Calu3 (cell line): ENCODE measurements at places on chromosomes 2 and 18. TPM values are rescaled to one million over a fixed set of nuclear protein-coding genes. Genes with fewer than 3 reads are reported as not detected.

Gene CDH19
- 0.27 and 0.33 TPM in 2 replicates for total RNA-seq

Gene HPCAL1
- 34.0 and 35.1 TPM in 2 replicates for total RNA-seq

Gene IL36G
- total RNA-seq = 0.38 TPM in 1 of 2 replicates, not detected in the other

Gene CROCC2
- total RNA-seq = not detected in 2 replicates

Gene ZNF514
- total RNA-seq = 14.0 and 17.4 TPM in 2 replicates

Gene GMPPA
- total RNA-seq = 53.0 and 59.4 TPM in 2 replicates

Gene ANKRD29
- total RNA-seq = 6.9 and 7.8 TPM in 2 replicates

Gene SPP2
- not detected in 2 replicates for total RNA-seq

Gene CIAO1
- total RNA-seq = 75.7 and 85.9 TPM in 2 replicates

Gene ANTXR1
- total RNA-seq = 0.66 and 0.86 TPM in 2 replicates

Gene CD8B
- not detected in 2 replicates for total RNA-seq

Gene ARHGAP28
- not detected in 2 replicates for total RNA-seq

Gene WDR33
- 61.1 and 64.7 TPM in 2 replicates for total RNA-seq

Gene PROC
- 0.59 TPM in 1 of 2 replicates, not detected in the other for total RNA-seq

Gene DLX1
- total RNA-seq = not detected in 2 replicates

Gene SIX3
- not detected in 2 replicates for total RNA-seq

Gene IL36RN
- 0.12 and 0.22 TPM in 2 replicates for total RNA-seq

Gene RAD51AP2
- total RNA-seq = not detected in 2 replicates

Gene FANCL
- 33.1 and 40.5 TPM in 2 replicates for total RNA-seq

Gene POTEI
- not detected in 2 replicates for total RNA-seq

Gene UGT1A10
- 107 and 120 TPM in 2 replicates for total RNA-seq

Gene SYT4
- not detected in 2 replicates for total RNA-seq

Gene PXDN
- not detected in 2 replicates for total RNA-seq

Gene PROM2
- total RNA-seq = 24.7 and 29.9 TPM in 2 replicates

Gene CCNT2
- total RNA-seq = 40.0 and 43.8 TPM in 2 replicates

Gene AMER3
- total RNA-seq = not detected in 2 replicates

Gene LIMS2
- 0.31 TPM in 1 of 2 replicates, not detected in the other for total RNA-seq
